ENCODE measurements at places on chromosomes 7 and 10.

- peak; percentile 88 for DNase-seq
Measured at GRCh38 chr7:112286250-112287086, 80.0 kb downstream of the ZNF277 start.

DNA sequence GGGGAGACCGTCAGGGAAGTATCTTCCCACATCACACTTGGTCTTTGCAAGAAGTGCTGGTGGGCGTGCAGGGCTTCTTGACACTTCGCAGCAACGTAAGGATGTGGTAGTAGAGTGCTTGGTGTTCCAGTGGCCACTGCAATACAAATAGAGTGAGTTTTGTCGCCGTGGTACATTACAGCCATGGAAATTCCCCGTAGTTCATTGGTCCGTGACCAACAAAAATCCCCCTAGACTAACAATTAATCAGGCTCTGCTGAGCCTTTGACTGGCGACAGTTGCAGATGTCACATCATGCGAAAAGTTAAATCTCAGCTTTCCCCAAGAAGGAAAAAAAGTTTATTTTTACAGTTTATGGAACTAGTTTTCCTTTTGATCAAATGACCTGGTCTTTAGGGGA is 134.7 kb downstream of the MGMT start:
- no peak for DNase-seq

DNA sequence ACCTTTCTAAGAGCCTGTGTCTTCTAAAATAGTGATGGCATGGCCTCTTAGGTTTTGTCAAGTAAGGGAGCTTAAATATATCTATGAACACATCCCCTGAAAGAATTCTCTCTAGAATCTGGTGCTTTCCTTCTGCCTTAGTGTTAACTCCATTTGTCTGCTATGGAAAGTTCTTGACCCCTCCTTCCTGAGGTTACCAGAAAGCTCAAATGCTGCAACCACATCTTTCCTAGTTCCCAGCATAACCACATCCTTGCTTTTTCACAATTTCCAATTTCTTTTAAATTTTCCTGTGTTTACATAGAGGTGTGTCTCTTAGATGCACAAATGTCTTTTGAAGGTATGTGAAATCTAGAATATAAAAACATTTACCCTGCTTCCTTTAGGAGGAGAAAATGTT is 16.4 kb upstream of the GSDME start:
- DNase-seq: no peak

GRCh38 chr10:60977161-60978122 is 33.5 kb upstream of the RHOBTB1 start:
- DNase-seq: no peak

- DNase-seq: no peak
Measured at GRCh38 chr10:27319752-27320431, 79.3 kb upstream of the ACBD5 start.

DNA sequence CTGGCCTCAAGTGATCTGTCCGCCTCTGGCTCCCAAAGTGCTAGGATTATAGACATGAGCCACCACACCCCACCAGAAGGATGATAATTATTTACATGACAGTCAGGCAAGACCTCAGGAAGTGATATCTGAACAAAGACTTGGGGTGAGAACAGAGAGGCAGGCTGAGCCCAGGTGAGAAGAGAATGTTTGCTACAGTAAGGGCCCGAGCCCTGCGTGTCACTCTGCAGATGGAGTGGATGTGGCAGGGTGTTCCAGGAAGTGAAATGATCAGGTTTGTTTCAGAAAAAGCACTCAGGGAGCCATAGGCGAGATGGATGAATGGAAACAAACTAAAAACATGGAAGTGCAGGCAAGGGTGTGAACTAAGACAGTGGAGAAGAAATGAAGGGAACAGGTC is 22.2 kb downstream of the SFMBT2 start:
- no peak for DNase-seq

GRCh38 chr10:104492329-104492940 is 138.8 kb downstream of the CFAP58 start:
- DNase-seq: no peak

GRCh38 chr7:100563809-100564400 is 9.8 kb downstream of the SAP25 start:
- no peak for DNase-seq

GRCh38 chr7:27142580-27143022 is 880 bp downstream of the HOXA5 start:
- DNase-seq: no peak

DNA sequence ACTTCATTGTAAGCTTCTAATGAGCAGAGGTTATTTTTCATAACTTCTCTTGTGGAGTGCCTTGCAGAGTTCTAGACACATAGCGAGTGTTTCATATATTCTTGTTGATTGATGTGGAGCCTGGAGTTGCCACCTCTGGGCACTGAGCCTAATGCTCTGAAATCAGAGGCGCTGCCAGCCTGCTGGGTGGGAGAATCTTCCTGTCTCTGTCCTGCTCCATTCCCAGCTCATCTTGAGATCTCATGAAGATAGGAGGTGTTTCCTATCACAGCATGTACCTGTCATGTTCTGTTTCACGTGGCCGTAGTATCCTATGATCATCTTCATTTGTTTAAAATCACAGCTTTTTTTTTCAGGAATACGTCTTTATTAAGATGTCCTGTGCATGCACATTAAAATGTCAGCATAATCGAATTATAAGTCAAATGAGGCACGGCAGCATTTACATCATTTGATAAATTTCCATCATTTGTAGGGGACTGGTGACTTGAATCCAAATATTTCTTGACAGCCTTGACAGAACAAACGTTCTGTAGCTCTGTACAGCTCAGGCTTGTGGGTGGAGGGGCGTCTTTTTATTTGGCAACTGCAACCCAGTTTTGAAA is 393.0 kb downstream of the PHTF2 start:
- DNase-seq: no peak

GRCh38 chr7:151719031-151719896 is 157.7 kb downstream of the PRKAG2 start:
- DNase-seq: no peak

- DNase-seq: no peak
Measured at GRCh38 chr10:70474780-70475179, 3.8 kb upstream of the PALD1 start.

DNA sequence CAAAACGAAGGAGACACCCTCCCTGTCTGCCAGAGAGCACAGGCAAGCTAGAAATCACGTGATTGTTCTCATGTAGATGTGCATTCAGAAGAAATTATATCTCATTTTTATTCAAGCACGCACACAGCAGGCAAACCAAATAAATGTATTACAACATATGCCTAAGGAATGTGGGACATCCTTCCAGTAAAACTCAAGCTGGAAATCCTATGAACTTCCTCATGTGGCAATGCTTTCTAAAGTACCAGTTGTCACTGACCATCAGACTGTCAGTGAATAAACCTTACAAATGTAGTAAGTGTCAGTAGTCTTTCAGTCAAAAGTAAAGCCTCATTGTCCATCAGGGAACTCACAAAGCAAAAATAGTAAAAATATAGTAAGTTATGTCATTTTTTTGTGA is 350.1 kb upstream of the POM121L12 start:
- DNase-seq: no peak

DNA sequence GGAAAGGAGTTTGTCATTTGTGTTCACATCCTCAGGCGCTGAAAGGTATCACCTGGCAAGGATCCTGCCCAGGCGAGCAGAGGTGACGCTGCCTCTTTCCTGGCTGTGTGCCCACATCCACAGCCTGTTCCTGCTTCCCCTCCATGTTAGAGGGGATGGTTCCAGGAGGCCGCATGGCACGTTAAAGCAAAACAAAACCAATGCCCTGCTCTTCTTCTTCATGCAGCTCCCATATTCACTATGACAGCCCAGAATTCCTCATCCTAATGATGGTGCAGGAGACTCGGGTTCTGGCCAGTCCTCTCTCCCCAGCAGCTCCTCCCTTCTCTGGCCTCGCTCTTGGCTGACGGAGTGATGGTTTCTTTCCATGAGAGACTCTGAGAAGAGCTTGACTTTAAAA is 678.5 kb upstream of the ANKRD30A start:
- DNase-seq: peak; percentile 69

DNA sequence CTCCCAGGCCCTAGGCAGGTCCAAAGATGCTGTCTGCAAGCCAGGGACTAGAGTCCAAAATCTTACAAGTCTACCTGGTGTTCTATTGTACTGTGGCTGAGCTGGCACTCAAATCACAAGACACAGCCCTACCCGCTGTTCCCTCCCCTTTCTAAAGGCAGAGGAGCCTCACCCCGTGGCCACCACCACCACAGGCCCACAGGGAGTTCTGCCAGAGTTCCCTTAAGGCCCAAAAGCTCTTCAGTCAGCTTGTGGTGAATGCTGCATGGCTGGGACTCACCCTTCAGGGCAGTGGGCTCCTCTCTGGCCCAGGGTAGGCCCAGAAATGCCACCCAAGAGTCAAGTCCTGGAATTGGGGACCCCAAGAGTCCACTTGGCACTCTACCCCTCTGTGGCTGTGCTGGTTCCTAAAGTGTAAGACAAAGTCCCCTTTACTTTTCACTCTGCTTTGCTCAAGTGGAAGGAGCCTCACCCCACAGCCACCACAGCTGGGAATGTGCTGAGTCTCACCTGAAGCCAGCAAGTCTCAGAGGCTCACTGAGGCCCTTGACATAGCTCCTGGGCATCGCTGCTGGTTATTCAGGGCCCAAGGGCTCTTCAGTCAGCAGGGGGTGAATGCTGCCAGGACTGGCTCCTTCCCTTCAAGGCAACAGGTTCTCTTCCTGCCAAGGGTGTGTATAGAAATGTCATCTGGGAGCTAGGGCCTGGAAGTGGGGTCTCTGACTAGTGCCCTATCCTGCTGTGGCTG is 48.8 kb upstream of the PSAP start:
- no peak for DNase-seq

- no peak for DNase-seq
Measured at GRCh38 chr10:110881247-110881646, 9.5 kb downstream of the PDCD4 start.

DNA sequence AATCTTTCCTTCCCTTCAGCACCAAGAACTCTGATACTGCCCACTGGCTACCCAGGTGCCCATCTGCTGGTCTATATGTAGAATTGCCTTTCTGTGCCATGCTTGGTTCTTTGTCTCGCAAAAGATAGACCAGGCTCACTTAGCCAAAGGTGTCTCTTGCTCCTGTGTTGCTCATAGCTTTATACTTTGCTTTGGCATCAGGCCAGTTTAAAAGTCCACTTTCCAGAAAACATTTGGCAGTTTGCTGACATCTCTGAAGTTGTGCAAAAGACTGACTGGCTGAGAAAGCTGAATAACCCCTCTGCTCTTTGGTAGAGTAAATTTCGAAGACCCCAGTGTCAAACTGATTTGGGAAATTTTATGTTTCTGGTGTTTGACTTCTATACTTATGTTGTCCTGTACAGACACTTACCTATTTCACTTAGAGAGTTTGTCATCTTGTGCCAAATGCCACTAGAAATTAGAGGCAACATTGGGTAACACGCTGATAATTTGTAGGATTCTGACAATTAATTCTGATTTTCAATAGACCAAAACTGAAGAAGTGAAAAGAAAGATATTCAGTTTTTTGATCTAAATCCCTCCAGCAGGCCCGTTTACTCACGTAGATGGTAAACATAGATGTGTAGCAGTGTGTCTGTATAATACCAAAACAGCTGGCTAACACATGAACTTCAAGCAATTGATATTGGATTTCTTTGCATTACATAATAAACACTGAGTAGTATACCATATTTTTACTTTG is 91.1 kb downstream of the CPED1 start:
- no peak for DNase-seq

- no peak for DNase-seq
Measured at GRCh38 chr7:155820788-155821187, 8.5 kb upstream of the SHH start.

- no peak for DNase-seq
Measured at GRCh38 chr7:17554341-17555015, 256.0 kb downstream of the AHR start.

GRCh38 chr7:81645435-81645834 is 124.4 kb downstream of the HGF start:
- no peak for DNase-seq

DNA sequence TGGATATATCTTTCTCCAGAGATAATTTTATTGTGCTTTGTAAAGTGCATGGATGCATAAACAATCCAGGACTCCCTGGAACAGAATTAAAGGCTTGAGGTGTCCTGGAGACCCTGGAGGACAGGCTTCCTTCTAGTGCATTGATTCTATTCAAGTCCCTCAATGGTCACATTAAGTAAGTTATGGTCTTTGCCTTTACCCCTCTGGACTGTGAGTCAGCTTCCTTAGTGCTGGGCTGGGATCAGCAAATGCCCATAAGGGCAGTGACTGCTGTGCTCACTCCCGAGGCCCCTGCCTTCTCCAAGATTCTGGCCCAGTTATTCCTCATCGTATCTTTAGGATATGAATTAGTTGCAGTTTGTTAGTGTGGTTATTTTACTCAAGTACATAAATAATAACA is 178.7 kb upstream of the PRSS58 start:
- no peak for DNase-seq

DNA sequence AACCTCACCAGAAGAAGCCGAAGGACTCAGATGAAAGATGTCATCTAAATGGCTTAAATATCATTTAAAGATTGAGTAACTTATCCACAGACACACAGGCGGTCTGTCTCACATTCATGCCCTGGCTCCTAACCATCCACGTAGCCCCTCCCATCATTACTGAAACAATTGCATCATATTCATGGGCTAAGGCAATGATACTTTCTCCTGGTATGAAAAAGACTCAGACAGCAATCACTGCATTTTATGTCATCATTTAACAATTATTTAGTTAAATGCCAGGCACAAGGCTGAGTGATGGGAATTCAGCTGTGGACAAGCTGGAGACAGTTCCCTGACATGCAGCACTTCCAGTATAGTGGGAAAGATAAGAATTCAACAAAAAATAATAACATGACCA is 11.2 kb upstream of the TECTB start:
- no peak for DNase-seq

GRCh38 chr7:54738737-54739136 is 20.3 kb downstream of the SEC61G start:
- DNase-seq: no peak

GRCh38 chr7:22487978-22488642 is 11.9 kb downstream of the STEAP1B start:
- DNase-seq: no peak

DNA sequence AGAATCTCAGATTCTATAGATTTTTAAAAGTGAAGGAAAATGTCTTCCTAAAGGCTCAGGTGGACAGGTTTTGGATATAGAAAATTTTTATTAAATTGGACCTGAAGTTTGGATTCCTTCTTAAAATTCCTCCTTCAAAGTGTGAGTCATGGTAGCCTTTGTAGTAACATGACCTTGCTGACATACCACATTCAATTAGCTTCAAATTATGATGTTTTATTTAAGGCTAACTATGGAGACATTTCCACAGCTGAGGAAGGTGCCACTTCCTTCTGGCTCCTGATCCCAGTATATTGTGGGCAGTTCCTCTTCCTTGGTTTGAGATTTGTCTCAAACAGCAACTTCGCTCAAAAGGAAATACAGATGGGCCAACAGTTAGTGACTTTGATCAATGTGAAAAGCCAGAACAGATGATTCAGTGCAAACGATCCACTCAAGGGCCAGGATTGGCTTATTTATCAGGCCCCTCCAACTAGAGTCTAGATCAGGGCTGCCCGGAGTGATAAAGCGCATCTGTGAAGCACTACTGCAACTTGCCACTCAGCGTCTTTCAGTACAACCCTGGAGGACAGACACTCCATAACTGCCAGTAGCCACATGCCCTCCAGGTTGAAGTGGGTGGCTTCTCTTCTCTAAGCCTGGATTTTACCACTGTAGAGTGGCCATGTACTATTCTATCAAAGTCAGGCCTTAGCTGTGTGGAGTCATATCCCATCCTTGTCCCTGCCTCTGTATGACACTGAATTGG is 573.5 kb downstream of the KIF20B start:
- no peak for DNase-seq

- DNase-seq: no peak
Measured at GRCh38 chr10:3990307-3990706, 205.3 kb upstream of the KLF6 start.

- DNase-seq: no peak
Measured at GRCh38 chr7:120993553-120994191, 5.2 kb downstream of the CPED1 start.

All from NCI-H1105 (cell line).